ENCODE measurements at places on chromosomes 1 and 21. TPM values are rescaled to one million over a fixed set of nuclear protein-coding genes. Genes with fewer than 3 reads are reported as not detected.

DNA sequence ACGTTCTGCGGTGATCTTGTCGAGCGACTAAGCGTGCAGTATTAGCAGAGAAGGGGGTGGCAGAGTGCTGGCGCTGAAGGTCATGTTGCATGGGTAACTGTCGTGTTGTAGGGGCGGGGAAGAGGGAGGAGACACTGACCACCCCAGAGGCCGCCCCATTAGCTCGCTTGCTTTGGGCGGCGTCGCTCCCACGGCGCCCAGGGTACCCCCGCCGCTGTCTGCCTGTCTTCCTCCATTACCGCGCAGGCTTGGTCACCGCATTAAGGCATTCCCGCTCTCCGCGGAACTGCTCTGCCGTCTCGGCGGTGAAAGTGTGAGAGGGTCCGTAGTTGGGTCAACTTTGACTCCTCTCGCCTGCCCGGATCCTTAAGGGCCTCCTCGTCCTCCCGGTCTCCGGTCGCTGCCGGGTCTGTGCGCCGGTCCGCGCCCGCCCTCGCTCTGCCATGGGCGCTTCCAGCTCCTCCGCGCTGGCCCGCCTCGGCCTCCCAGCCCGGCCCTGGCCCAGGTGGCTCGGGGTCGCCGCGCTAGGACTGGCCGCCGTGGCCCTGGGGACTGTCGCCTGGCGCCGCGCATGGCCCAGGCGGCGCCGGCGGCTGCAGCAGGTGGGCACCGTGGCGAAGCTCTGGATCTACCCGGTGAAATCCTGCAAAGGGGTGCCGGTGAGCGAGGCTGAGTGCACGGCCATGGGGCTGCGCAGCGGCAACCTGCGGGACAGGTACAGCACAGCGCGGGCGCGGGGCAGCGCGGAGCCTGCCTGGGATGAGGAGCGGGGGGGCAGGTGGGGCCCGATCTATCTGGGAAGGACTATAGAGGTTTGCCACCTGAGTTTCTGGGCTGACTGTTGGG lies at the start of gene MTARC2:
Gene MTARC2 (plus strand): TSS at position 234 of the 846 bp plus-strand sequence. CDS start 210 bp downstream, at position 444.
- peak; percentile 86 for DNase-seq
- no peaks in the 10 kb centered on the region for H3K27me3 ChIP-seq
- peak within 1 kb of the TSS; percentile 87 for H3K4me3 ChIP-seq
- H3K36me3 ChIP-seq = no peaks in the 10 kb centered on the region
- peak within 1 kb of the TSS; percentile 96 for H3K27ac ChIP-seq

- H3K36me3 ChIP-seq = no peaks in the 10 kb centered on the region
- peak overlapping the region; percentile 8 for H3K27ac ChIP-seq
- no peaks in the 10 kb centered on the region for H3K27me3 ChIP-seq
- H3K4me3 ChIP-seq = no peak overlapping the region
- DNase-seq = no peak
Measured at GRCh38 chr1:116763116-116763786, 9.0 kb downstream of the CD2 start.

GRCh38 chr1:67616394-67616985 lies 68.5 kb upstream of the GADD45A start:
- H3K27me3 ChIP-seq = no peaks in the 10 kb centered on the region
- DNase-seq = no peak
- peaks cover 19% of the 10 kb centered on the region for H3K4me1 ChIP-seq
- H3K36me3 ChIP-seq = no peaks in the 10 kb centered on the region
- H3K4me3 ChIP-seq = no peak overlapping the region

- no peaks in the 10 kb centered on the region for H3K4me1 ChIP-seq
- H3K27ac ChIP-seq = no peak overlapping the region
- no peaks in the 10 kb centered on the region for H3K27me3 ChIP-seq
Measured at GRCh38 chr1:235207209-235207565, 46.1 kb upstream of the RBM34 start.

DNA sequence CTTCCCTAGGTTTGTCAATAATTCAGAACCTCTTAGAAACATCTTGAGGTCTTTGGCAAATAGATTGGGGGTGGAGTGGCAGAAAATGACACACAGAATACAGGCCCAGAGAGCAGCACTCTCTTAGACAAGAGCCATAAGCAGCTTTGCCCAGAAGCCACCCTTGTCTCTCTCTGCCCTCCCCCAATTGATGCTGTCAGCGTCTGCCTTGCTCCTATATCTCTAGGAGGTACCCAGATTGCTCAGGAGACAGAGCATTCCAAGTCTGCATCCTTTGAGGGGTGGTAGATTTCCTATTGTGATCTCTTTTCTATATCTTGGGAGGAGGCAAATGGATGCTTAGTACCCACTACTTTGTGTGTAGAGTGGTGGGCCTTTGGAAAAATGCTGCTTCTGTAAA lies 1.8 kb downstream of the RGL1 start:
- H3K36me3 ChIP-seq = no peaks in the 10 kb centered on the region
- peak overlapping the region; percentile 76 for H3K4me3 ChIP-seq
- DNase-seq = no peak
- peaks cover 68% of the 10 kb centered on the region for H3K4me1 ChIP-seq
- no peaks in the 10 kb centered on the region for H3K27me3 ChIP-seq

Gene PHLDA3
- 21.1 TPM for total RNA-seq
